Naive B cell (primary cell): ENCODE measurements at places on chromosomes 11 and 22.

DNA sequence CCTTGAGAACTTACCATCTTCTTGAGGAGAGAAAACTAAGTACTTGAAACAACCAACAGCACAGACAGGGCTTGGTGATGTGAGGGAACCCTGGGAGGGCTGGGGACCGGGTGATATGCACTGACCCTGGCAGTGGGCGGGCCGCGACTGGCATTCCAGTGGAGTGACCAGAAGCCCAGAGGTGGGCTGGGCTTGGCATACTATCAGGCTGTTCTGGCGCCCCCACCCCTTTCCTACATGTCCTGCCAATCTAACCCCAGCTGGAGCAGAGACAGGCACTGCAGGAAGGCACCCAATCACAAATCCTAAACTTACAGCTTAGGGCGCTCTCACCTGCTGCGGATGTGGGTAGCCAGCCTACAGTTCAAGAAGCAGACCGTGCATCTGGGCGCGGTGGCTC is 54.0 kb upstream of the GCAT start:
- DNase-seq, result no peak

GRCh38 chr11:66844496-66845142 is 1.4 kb downstream of the RCE1 start:
- no peak for DNase-seq

DNA sequence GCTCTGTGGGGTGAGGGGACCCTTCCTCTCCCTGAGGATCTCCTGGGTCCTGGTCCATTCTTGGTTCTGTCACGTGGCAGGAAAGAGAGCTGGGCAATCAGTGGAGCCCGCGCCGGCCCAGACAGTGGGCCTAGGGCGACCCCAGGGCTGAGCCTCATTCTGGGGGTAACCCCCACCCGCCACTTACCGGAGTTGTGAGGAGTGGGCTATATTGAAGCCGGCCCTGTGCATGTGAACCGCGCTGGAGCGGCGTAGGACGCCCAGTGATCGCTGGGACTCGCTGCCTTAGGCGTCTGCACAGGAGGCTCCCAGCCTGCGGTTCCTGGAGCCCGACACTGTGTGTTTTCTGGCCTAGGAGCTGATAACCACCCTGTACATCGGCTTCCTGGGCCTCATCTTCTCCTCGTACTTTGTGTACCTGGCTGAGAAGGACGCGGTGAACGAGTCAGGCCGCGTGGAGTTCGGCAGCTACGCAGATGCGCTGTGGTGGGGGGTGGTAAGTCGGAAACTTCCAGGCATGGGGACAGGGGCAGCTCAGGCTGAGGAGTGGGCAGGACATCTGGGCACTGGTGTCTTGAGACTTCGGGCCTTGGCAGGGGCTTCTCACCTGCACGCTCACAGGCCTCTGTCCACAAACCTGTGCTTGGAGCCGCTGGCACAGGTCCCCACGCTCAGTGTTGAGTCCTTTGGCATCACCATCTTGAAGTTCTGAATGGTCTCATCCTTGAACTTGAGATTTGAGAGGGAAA is 127.1 kb downstream of the KCNQ1OT1 start:
- DNase-seq, result no peak

- no peak for DNase-seq
Observed at GRCh38 chr11:103849366-103849765, 187.1 kb upstream of the DDI1 start.

DNA sequence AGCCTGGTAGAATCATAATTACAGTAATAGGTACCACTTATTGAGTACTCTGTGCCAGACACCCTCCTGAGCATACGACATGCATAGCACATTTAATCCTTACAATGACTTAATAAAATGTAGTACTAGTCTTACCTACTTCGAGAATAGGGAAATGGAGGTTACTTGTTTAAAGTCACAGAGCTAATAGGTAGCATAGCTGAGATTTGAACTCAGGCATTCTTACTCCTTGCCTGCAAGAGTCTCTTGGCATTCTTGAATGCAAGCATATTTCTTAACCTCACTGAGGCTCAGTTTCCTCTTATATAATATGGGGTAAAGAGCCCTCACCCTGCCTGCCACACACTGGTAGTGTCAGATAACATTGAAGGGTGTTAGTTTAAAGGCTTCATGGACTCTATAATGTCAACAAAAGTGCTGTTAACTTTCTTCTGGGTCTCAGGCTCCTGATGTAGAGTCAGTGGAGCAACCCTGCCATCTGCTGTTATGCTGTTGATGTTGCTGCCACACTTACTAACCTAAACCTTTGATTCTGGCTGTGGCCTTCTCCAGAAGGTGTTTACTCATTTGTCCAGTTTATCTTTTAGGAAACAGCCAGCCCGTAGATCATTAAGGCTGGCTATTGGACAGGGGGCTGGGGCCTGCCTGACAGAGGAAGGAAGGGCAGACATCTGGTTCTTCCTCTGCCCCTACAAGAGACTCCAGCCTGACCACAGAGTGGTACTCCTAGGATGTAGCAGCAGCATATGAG is 18.9 kb downstream of the LIMK2 start:
- peak; percentile 39 for DNase-seq

GRCh38 chr11:83677730-83678129 is 391.6 kb upstream of the CCDC90B start:
- no peak for DNase-seq

- no peak for DNase-seq
Observed at GRCh38 chr22:33470456-33470855, 412.3 kb upstream of the SYN3 start.

DNA sequence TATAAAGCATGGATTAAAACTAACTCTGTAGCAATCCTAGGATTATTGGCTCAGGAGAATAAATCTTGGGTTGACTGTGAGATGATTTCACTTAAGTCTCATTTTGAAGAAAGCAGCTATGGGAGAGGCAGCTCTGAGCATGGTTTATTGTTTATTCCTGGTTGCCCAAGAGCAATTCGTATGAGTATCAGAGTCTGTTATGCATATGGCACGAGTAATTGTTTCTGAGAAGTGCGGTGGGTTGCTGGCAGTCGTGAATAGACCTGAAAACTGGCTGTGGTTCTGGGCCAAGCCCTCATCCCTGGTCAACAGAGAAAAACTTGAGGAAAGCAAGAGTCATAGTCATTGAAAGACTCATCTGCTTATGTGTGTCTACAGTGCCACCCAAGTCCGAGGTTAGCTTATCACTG is 26.8 kb downstream of the DIXDC1 start:
- DNase-seq, result no peak

- DNase-seq, result no peak
Observed at GRCh38 chr11:33514079-33514925, 186.3 kb downstream of the C11orf91 start.

DNA sequence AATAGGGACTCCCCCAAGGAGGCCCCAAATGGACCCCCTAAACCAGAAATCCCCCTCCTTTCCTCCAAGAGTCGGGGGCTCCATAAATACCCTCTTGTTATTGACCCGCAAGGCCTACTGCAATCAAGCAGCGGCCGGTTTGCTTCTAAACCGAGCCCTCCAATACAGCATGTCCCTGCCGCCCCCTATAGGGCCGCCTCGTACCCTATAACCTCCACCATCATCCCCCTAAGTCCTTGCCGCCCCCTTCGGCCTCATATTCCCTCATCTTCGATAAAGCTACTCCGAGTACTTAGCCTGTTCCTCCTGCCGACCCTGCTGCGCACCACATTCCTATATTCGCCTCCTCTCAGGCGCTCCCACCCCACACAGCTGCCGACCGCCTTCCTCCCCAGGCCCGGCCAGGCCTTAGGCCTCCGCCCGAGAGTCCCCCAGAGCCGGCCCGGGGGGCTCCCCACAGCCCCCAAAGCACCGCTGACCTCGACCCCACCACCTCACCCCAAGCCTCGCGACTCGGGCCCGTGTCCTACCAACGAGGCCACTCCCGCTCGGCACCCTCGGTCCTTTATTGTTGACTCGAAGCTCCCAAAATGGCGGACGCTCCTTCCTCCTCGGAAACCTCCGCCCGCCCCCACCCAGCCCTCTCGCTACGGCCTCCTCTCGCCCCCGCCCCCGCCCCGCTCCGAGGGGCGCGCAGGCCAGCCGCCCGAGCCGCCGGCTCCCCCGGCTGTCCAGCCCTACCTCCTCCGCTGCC is 430 bp downstream of the DDX6 start:
- DNase-seq, result peak; percentile 60

- no peak for DNase-seq
Observed at GRCh38 chr11:9089061-9089460, 2.3 kb downstream of the SCUBE2 start.

DNA sequence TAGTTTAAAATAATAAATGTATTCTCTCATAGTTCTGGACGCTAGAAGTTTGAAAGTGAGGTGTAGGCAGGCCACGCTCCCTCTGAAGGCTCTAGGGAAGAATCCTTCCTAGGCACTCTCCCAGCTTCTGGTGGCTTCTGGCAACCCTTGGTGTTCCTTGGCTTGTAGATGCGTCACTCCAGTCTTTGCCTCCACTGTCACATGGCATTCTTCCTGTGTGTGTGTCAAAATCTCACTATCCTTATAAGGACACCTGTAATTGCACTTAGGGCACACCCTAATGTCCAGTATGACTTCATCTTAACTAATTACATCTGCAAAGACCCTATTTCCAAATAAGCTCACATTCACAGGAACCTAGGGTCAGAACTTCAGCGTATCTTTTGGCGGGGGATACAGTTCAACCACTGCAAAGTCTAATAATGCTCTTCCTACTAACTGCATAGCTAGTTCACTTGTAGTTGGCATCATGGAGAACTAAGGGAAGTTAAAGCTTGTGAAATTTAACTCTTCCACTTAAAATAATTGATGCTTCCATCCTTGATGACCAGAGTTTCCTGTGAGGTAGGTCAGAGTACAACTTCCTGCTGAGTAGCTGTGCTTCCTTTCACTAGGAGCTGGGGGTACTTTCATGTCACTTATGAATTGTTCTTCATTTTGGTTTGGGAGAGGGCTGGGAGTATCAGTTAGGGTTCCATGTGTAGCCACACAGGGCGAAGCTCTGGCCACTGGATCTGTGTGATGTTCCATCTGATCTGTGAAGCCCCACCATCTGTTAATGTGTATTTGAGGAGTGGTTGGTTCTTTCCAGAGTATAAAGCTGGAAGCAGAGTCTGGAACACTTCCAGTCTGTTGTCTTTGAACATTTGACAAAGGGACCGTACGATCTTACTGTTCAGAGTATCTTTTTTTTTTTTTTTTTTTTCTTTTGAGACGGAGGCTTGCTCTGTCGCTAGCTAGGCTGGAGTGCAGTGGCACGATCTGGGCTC is 10.5 kb downstream of the YWHAH start:
- DNase-seq, result no peak

DNA sequence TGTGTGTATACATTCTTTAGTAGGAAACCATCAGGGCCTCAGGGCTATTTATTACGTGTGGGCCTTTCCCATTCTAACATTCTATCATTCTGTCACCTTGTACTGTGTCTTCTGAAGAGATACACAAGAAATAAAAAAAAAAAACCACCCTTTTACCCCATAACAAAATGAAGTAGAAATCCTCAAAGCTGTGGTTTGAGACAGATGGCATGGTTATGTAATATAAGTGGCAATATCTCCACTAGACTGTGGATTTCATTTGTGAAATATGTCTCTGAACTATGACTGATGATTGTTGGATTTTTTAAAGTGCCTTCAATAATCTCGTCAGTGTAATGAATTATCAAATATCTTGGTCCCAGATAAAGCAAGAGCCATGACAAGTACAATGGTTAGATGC is 150.0 kb upstream of the BLID start:
- no peak for DNase-seq
